Activated T-helper 9 cell treated with anti-CD3 and anti-CD28 coated beads, Interleukin-2, amount 50 U/mL, for 16 hours (primary cell): ENCODE measurements at places on chromosomes 1 and 21.

DNA sequence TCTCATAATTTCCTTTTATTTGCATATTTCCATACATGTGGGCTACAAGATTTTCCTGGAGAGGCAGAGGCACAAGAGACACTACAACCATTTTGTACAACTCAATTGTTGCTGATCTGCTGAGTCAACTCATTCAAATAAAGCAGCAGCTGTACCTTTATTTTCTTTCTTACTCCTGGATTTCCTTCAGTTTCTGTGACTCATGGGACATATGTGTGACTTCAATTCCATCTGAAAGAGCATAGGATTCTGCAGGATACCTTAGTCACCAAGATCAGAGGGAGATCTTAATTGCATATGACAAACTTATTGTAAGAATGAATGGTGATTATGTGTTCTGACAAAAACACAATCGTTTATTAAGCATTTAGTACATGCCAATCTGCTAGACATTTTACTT, 2219.4 kb downstream of the NCAM2 start:
- no peak for DNase-seq

GRCh38 chr1:28966617-28967016, 52.2 kb downstream of the EPB41 start:
- no peak for DNase-seq

GRCh38 chr1:40783001-40783905, at the start of gene KCNQ4:
TSS of gene KCNQ4 (plus strand) at chr1:40783787. CDS start at chr1:40784094, 307 bp downstream.
- DNase-seq = no peak

- DNase-seq = no peak
These were observed 365.7 kb upstream of the USP24 start for GRCh38 chr1:55580845-55581332.

- DNase-seq = no peak
These were observed 16.5 kb upstream of the PKP1 start for GRCh38 chr1:201266774-201267173.

DNA sequence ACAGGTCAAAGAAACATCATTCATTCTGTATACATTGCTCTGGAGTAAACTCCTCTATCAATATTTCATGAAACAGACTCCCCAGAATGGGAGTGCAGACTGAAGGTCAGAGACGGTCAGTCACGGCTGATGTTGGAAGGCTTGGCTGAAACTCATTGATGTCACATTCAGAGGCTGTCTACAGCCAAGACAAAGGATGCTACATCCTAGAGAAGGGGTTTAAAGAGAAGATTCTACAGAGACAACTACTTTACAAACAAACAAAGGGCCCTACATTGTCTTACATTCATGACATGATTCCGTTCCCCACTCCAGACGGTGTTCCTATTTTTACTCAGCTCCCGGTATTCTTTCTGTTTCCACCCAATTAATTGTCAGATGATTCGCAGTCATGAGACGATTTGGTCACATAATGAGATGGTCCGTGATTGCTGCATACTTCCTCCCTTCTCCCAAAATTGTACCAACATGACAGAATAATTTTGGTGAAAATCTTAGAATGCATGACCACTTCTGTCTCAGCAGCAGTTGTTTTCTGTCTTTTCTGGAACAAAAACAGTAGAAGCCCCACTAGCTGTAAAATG, 73.8 kb upstream of the VAV3 start:
- DNase-seq = no peak

GRCh38 chr1:240173836-240174235, 82.2 kb downstream of the FMN2 start:
- no peak for DNase-seq

- no peak for DNase-seq
These were observed 51.9 kb downstream of the DNTTIP2 start for GRCh38 chr1:93827128-93827527.

DNA sequence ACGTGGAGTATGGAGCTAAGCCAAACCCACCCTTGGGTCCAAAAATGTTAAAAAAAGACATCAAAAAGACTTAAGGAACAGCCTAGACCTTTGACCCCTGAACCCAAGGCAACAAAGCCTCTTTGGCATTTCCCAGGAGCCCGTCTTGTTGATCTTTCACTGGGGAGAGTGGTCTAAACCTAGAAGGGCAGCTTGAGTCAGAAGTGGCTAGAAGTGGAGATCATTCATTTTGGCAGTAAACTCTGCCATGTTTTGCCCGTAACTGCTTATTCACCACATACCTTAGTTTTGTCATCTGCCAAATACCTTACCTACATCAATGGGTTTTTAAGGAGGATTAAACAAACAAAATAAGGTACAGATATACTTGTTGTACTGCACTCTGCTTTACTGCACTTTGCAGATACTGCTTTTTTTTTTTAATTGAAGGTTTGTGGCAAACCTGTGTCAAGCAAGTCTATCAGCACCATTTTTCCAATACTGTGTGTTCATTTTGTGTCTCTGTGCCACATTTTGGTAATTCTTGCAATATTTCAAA, 1.7 kb upstream of the CTSE start:
- DNase-seq = no peak

DNA sequence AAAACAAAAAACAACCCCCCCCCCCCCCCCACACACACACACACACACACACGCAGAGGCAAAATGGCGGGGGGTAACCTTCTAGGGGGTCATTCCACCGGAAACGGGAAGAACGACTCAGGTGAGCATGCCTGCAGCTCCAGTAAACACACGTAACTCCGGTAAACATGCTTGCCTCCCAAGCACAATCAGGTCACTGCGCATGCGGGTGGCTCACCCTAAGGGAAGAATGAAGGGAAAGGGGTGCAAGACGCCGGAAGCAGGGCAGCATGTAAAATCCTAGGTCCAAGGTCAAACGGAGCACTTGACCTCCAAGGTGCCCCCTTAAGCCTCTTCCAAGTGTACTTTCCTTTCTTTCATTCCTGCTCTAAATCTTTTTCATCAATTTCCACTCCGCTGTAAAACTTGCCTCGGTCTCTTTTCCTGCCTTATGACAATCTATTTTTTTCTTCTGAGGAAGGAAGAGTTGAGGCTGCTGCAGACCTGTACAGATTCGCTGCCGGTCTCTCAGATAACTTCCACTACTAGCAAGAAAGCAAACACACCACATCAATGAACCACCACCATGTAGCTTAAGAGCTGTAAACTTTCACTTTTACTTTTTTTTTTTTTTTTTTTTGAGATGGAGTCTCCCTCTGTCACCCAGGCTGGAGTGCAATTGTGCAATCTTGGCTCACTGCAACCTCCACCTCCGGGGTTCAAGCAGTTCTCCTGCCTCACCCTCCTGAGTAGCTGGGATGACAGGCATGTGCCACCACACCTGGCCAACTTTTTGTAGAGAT, 21.0 kb upstream of the CBR3 start:
- DNase-seq = no peak

GRCh38 chr1:108893141-108893530, 16.4 kb downstream of the GPSM2 start:
- DNase-seq = no peak

DNA sequence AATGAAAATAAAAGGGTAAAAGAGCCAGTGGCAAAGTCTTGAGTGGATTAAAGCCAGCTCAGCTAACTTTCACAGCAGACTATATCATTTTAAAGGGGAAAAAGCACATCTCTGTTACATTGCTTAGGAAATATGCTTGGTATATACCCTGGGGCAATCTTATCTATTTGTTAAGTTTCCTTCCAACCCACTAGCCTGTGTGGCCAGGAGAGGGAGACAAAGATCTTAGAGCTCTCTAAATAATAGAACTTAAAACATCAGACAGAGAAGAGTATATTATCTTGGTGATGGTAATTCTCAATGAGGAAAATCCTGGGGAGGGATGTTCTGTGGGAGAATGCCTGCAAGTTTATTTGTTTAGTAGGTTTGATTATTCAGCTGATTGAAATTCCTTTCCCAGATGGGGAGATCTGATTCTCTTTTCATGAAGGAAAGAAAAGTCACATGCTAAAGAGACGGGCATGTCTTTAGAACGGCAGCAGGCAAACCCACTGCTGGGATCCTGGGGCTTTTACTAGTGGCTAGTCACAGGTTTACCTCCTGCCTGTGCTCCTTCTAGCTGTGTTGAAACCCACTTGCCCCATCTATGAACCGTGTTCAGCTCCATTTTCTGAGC, 3.6 kb downstream of the KCNE2 start:
- no peak for DNase-seq

DNA sequence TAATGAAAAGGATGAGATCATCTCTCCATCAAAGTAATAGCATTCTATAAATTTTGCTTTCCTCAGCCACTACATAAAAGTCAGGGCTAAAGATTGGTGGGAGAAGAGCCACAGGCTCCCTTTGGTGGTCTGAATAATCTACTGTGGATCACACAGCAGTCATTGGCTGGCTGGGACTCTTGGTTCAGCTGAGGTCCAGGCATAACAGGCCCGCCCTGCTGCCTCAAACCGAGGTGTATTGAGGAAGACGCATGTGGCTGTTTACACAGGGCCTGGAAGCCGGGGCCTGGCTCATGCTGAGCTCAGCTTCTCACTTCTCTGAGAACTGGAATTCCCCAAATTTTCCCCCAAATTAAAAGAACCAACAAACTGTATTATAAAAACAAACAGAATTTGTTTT, 139.2 kb downstream of the PTPRC start:
- no peak for DNase-seq

- DNase-seq = no peak
These were observed 197.4 kb downstream of the ADGRL2 start for GRCh38 chr1:81998165-81998564.
